CD8-positive, alpha-beta T cell (primary cell): ENCODE measurements at places on chromosomes 1 and 21.

DNA sequence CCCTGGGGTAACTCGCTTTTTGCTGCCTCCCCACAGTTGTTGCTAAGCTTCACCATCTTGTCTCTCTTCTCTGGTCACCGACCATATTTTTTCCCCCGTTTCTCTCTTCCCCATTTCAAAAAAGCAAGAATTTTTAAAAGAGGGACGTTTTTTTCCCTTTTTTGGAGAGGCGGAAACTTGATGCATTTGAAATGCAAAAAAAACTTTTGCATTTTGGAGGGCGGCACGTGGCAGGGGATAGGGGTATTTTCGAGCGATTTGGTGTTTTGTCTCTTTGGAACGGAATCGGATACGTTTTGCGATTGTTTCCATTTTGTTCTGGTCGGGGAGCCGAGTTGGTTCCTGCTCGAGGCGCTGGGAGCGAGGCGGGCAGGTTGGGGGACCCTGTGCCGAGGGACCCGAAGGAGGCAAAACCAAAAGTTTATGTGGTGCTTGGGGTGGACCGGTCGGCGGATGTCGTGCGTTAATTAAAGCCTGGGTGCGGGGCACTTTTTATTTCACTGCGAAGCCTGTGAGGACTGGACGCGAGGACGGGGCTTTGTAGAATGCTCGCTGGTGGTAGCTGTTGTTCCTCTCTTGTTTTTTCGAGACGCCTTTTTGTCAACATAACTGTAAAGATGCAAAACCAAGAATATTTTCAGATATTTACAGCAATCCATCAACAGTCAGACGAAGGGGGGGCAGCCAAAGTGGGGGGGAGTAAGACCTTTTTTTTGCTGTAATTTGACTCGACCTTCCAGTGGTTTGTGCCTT lies 884 bp downstream of the H3-3A start:
- peak; percentile 60 for DNase-seq

- no peak for DNase-seq
These were observed 29.9 kb downstream of the ADAM30 start for GRCh38 chr1:119866451-119866850.

DNA sequence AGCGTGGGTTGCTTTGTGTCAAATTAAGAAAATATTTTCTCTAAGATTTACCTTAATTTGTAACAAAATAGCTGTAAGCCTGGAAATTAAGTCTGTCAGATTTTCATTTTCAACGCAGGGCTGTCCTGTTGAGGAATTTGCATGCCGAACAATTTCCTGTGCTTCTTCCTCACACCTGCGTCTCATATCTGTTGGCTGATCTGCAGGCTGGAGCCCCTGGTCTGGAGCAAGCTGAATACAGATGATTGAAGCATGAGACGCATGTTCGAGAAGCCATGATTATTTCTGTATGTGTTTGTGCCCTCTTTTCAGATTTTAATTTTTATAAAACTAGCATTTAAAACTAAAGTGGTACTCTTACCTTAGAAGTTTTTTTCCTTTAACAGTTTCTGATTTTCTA lies 9.8 kb downstream of the MIXL1 start:
- DNase-seq = no peak

DNA sequence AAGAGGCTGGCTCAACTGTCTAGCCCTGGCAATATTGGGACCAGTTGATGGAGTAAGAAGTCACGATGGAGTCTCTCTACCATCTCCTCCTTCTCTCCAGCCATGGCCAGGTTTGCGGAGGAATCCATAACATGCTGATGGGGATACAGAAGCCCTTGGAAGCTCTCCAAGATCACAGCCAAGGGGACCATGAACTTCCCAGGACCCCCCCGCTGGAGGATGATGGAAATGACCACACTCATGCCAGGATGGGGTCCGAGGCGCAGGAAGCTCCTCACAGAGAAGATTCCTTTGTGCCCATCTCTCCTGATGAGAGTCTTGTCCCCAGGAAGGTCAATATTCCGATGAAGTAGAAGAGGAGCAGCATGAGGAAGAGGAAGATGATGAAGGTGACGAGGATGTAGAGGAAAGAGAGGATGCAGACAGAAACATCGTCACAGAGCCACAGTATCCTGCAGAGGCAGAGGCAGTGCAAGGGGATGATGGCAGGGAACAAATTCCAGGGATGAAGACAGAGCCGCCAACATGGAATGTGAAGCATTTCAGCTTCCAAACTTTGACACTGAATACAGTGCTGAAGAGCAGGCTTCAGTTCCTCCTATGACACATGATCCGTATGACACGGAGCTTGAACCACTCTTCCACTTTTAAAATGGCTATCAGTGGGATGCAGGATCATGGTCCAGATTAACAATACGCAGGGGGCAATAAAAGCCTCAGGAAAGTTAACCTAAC lies 57.9 kb upstream of the EDN2 start:
- DNase-seq = no peak

GRCh38 chr1:196209265-196209664 lies 399.0 kb downstream of the KCNT2 start:
- DNase-seq = no peak

DNA sequence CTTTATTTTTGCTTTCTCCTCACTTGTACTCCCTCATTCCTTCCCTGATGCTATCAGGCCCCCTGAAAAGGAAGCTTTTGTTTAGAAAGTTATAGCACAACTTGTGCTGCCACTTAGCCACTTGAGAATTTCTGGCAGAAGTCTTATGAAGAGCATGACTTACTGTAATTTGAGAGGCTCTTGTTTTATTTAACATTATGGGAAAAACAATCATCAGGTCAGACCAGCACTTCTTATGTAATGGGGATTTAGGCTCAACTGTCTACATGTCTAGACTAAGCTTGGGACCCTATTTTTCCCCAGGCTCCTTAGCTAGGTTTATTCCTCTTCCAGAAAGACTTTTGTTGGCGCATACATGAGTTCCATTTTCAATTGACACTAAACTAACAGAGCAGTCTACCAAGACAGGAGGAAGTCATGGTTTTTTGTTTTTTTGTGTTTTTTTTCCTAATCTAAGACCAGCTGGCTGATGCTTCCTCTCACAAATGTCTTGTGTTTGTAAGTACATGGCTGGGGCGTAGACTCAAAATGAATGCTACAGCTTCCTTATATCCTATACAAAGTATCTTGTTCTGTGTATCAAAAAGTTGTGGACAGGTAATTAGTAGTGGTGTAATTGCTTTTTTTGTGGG lies 31.5 kb downstream of the TNFSF4 start:
- no peak for DNase-seq

- no peak for DNase-seq
These were observed 6.0 kb downstream of the NFIA start for GRCh38 chr1:61088163-61088974.

DNA sequence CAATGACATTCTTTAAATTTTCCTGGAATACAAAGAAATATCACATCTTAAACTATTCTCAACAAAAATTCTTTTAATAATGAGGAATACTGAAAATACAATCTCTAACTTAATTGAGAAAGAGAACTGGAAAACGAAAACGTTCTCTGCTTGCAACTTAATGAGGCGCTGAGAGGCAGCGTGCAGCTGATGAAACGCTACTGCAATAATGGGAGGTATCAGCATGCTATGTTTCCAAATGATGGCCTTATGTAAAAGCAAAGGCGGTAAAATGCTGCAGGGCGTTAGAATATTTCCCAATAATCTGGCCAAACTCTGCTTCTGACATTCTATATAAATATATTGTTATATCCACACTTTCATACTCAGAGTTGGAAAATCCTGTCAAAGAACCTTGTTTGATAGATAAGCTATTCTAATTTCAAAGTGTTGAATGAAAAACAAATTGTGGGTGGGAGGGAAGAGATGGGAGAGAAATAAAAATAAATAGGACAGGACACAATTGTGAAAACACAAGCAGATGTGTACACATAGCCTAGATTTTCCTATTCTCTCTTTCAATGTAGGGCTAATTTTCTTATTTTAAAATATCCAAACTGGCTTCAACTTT lies 70.9 kb downstream of the APP start:
- no peak for DNase-seq

DNA sequence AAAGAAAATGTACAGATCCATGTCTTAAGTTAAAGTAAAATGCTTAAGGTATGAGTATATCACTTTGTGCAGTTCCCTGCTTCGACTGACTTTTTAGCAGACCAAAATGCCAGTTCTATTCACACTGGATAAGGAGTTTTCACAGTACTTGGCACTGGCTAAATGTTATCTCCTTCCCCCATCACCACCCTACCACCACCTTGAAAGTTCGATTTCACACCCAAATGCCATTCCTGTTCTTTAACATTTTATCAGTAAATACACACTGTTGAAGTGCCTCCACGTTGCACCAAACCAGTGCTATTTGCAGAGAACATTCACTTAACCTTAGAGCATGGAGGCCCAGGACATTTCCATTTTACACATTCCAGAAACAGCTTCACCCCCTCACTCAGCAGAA lies 100.0 kb downstream of the URB2 start:
- no peak for DNase-seq

GRCh38 chr1:235075777-235076308 lies 52.8 kb downstream of the TOMM20 start:
- DNase-seq = no peak

- no peak for DNase-seq
These were observed 31.5 kb downstream of the PHC2 start for GRCh38 chr1:33399375-33399774.

- DNase-seq = no peak
These were observed 2.6 kb downstream of the TAGLN2 start for GRCh38 chr1:159922511-159923202.

- DNase-seq = no peak
These were observed 5.5 kb upstream of the ELOVL1 start for GRCh38 chr1:43373066-43373940.

DNA sequence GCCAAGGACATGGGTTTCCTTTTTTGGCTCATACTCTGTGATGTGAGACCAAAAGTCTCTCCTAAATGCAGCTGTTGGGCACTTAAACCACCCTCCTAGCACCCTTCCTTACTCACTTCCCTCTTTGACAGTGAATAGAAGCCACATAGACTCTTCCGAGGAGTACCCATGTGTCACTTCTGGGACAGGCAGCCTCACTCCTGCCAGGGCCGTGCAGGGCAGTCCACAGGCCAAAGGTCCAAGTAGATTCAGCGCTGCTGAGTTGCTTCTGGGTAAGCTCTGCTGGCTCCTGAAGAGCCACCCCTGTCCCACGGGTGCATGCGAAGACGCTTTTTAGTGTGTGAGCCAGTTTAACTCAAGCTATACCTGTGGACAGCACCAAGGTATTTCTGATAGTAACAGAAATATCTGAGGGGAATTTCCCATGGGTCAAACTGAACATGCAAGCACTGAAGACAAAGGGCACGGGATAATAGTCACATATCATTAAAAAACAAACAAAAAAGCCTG lies 36.8 kb upstream of the BMP8B start:
- DNase-seq = no peak

DNA sequence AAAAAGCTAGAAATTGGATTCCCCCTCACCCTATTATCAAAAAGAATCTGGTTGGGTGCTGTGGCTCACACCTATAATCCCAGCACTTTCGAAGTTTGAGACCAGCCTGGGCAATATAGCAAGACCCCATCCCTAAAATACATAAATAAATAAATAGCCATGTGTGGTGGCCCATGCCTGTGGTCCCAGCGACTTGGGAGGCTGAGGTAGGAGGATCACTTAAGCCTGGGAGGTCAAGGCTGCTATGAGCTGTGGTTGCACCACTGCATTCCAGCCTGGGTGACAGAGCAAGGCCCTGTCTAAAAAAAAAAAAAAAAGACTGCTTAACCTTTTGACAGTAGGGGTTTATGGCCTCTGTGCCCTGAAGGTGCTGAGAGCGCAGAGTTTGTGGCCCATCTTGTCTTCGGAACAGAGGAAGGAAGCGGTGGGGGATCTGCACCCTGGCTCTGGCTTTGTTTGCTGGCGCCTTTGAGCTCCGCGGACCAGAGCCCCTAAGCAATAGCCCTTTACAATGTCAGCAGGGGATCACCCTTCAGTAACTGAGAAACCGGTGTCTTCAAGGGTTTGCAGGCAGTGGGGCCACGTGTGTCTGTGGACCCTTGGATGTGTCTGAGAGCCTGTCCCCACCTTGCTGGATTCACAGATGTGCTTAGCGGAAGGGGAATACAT lies 22.1 kb downstream of the SLC2A7 start:
- DNase-seq = peak; percentile 18

DNA sequence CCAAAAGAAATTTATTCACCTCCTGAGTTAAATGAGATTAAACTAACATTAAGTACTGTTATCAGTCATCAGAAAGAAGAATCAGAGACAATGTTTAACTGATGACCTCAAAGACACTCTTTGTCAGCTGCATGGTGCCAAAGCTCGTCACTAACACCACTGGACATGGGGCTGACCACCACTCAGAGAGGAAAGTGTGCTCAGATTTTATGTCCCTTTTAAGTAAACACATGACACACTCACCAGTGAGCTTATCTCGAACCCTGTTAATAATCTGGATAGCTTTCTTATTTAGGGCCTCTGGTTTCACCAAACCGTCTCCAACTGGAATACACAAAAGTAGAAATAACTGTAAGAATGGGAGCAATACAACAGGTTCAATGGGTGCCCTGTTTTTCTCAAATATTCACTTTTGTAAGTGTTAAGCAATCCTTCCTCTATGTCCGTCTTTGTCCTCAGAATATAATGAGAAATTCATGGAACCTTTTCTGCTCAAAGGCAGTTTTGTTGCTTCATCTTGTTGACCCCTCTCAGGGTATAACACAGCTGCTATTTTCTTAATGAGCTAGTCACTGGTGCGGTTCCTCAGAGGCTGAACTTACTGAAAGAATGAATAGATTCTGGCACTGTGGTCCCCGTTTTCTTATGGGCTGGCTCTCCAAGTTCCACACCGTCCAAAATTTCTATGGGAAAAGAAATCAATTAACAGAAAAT lies 9.5 kb upstream of the EXOSC10 start:
- DNase-seq = no peak

GRCh38 chr21:24046829-24047443 lies 1560.3 kb downstream of the MRPL39 start:
- no peak for DNase-seq

DNA sequence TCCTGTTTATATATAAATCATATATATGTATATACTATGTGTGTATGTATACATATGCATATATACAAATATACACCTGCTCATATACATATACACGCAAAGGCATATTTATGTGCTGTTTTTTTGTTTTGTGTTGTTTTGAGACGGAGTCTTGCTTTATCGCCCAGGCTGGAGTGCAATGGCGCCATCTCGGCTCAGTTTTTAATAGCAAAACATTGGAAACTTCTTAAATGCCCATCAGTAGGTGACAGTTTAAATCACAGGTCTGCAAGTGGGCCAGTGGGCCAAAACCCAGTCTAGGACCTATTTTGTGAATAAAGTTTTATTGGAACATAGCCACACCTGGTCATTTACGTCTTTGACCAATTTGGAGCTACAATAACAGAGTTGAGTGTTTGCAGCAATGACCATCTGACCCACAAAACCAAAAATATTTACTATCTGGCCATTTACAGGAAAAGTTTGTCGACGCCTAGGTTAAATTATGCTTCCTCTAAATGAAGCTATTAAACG lies 132.3 kb downstream of the TOMM20 start:
- no peak for DNase-seq

GRCh38 chr1:12549460-12550349 lies 68.3 kb downstream of the DHRS3 start:
- no peak for DNase-seq

GRCh38 chr1:215192306-215192705 lies 109.8 kb downstream of the KCNK2 start:
- DNase-seq = no peak

GRCh38 chr21:25326181-25326580 lies 281.1 kb downstream of the MRPL39 start:
- no peak for DNase-seq

GRCh38 chr21:17789656-17790055 lies 29.5 kb downstream of the C21orf91 start:
- DNase-seq = no peak
